ENCODE measurements at places on chromosomes 2 and 18.

- DNase-seq: no peak
Observed at GRCh38 chr2:23711979-23712755, 214.8 kb downstream of the ATAD2B start.

- DNase-seq: no peak
Observed at GRCh38 chr2:219658874-219659273, 31.4 kb downstream of the SLC4A3 start.

DNA sequence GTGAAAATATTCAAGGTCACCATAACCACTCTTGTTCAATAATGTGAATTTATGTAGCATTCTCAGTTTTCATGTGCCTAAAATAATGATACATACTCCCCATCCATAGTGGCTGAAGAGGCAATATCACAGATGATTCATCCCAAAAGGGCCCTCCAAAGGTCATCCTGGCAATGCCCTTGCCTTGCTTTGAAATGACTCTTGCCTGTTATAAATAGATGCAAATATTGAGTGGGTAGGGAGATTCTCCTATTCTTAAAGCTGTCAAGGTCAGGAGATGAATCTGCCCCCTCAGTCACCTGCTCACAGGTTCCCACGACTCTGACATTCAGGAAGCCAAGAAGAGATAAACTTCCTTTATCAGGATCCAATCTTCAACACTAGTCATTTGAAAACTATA, 490.5 kb downstream of the TNS1 start:
- no peak for DNase-seq

GRCh38 chr2:52572469-52572894, 1195.1 kb upstream of the CHAC2 start:
- no peak for DNase-seq

- DNase-seq: no peak
Observed at GRCh38 chr2:134412639-134412999, 158.7 kb downstream of the MGAT5 start.

GRCh38 chr18:77897606-77898005, 648.0 kb downstream of the GALR1 start:
- DNase-seq: no peak

GRCh38 chr18:13403786-13404549, 185.4 kb downstream of the LDLRAD4 start:
- no peak for DNase-seq

DNA sequence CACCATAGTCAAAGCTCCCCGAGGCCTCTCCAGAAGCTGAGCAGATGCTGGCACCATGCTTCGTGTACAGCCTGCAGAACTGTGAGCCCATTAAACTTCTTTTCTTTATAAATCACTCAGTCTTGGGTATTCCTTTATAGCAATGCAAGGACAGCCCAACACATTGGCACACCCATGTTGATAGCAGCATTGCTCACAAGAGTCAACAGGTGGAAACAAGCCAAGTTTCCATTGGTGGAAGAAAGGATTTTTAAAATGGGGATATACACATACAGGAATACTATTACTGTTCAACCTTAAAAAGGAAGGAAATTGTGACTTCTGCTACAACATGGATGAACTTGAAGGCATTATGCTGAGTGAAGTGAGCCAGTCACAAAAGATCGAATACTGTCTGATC, 186.8 kb upstream of the RAB12 start:
- DNase-seq: no peak

GRCh38 chr2:166802475-166802874, 85.8 kb upstream of the XIRP2 start:
- DNase-seq: no peak

DNA sequence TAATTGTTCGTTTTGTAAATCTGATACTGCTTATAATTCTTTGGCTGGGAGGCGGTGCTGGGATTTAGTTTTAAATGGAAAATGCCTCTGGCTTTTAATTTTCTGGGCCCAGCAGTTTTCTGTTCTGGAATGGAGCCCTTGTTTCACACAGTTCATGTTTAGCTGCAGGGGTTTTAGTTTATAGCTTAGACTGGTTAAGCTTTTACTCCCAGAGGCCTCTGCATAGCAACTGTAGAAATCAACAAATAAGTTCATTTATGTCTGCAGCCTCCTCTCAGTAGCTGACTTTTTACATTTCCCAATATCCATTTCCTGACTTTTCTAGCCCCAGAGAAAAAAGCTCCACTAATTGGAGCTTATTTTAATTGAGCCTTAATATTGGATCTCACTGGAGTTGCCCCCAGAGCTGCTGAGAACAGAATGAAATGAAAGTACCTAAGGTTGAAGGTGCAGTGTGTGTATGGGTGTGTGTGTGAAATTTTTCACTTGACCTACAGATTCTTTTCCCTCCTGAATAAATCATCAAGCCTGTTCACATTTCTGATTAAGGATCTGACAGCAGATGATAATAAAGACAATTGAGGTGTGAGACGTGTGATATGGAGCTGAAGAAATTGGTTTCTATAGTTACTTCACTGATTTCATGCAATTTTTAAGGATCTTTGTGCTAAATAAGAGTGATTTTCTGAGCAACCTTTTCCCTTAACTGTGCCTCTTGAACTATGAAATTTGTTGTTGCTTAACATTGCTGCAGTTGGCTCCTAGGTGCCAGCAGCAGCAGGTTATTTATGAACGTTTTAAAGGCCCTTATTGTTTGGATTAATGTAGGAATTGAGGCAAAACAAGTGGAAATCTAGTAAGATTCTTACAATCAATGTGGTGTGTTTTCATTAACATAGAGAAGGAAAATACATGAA, 109.6 kb downstream of the TAF4B start:
- no peak for DNase-seq

GRCh38 chr2:95012881-95013550, 12.5 kb upstream of the MAL start:
- no peak for DNase-seq

Measured in stimulated activated CD4-positive, alpha-beta T cell treated with anti-CD3 and anti-CD28 coated beads, Interleukin-12 subunit alpha, Interleukin-12 subunit beta, amount 100 ng/mL, for 24 hours (primary cell).